ENCODE measurements at places on chromosomes 3 and 15. TPM values are rescaled to one million over a fixed set of nuclear protein-coding genes. Genes with fewer than 3 reads are reported as not detected.

Gene SLC9A9
- 0.33 TPM for total RNA-seq

Gene C3orf85
- not detected for total RNA-seq

Gene ZMYND10
- 0.57 TPM for total RNA-seq

Gene ZKSCAN7
- total RNA-seq: 1.7 TPM

Gene LTF
- total RNA-seq: not detected

Gene KCTD6
- total RNA-seq: 9.9 TPM

Gene ADAMTS17
- 0.81 TPM for total RNA-seq

Gene PAQR5
- total RNA-seq: 0.19 TPM

Gene CYP1A2
- not detected for total RNA-seq

Gene RHCG
- total RNA-seq: not detected

Gene HACD3
- 30.1 TPM for total RNA-seq

Gene PPM1L
- total RNA-seq: 2.1 TPM

All from activated naive CD4-positive, alpha-beta T cell treated with anti-CD3 and anti-CD28 coated beads for 36 hours (primary cell).